ENCODE measurements at places on chromosomes 7 and 10.

DNA sequence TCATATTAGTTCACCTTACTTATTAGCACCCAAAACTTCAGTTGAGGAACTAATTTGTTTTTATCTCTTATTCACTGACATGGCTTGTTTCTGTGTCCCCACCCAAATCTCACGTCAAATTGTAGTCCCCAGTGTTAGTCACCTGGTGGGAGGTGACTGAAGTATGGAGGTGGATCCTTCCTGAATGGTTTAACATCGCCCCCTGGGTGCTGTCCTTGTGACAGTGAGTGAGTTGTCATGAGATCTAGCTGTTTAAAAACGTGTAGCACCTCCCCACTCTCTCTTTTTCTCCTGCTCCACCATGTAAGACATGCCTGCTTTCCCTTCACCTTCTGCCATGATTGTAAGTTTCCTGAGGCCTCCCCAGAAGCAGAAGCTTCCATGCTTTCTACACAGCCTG, 75.0 kb upstream of the HECTD2 start:
- no peak for DNase-seq

- no peak for DNase-seq
Observed at GRCh38 chr10:11678074-11678793, 63.9 kb upstream of the ECHDC3 start.

GRCh38 chr7:141575164-141575563, 24.0 kb downstream of the AGK start:
- no peak for DNase-seq

- DNase-seq = peak; percentile 24
Observed at GRCh38 chr7:81161451-81162075, 242.7 kb upstream of the SEMA3C start.

DNA sequence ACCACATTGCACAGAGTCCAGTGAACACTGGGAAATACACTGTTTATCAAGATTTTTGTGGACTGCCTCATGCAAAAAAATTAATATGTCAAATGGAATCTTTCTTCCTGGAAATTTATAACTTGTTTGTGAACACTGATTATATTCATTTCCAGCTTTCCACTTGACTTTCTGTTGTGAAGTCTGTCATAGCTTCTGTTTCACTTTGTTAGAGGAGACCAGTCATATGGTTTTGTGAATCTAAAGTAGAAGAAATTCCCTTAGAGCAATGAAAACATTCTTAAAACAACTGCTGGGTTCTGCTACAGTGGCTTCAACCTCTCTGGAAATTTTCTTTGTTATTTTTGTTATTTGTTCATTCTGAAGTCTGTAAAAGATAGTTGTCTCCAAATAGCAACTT, 349.5 kb upstream of the NFE2L3 start:
- no peak for DNase-seq

GRCh38 chr10:79052291-79053080, 16.3 kb upstream of the ZMIZ1 start:
- no peak for DNase-seq

DNA sequence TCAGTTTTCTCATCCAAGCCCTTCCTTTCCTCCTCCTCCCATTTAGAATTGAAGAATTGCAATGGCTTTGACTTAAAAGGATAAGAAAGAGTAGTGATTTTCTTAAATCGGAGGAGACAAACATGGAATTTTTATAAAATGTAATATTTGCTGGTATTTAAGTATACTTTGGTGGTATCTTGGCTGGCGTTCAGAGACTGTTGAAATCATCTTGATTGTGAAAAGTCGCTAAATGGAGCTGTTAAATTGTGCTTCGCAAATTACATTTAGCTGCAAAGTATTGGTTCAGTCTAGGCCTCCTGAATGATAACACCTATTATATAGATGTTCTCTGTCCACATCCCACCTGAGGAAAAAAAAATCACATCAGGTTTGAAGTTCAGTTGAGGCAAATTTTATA, 81.8 kb downstream of the ARID5B start:
- no peak for DNase-seq

DNA sequence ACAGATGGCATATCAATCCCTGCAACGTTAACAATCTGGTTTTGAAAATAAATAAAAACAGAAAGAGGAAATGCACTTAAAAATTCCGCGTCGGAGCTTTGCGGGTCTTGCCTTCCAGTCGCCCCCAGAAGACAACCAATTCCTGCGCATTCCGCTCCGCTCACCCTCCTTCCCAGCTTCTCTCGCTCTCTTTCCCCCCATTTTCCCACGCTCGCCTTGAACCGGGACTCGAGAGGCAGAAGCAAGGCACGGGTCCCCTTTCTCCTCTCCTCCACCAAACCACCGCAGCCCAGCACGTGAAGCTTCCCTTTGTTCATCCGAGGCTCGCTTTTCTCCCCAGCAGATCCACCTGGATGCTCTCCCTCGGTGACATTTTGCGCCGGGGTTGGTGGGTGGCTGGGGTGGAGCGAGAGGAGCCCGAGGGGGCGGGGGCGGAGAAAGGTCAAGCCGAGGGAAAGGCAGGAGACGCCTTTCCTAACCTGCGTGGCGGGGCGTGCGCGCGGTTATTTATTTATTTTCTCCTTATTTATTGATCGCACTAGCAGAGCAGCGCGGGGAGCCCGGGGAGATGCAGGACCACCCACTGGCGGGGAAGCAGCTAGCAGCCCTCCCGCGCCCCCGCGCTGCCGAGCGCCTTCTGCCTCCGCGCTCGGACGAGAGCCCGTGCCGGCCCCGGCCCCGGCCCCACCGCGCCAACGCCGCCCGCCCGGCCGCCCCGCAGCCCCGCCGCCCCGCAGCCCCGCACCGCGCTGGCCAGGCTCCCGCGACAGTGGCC, at the start of gene KCND2:
TSS of gene KCND2 (plus strand) at position 475 of the 775 bp plus-strand sequence.
- no peak for DNase-seq

GRCh38 chr7:5598769-5599371, 175.2 kb upstream of the TNRC18 start:
- DNase-seq = no peak

DNA sequence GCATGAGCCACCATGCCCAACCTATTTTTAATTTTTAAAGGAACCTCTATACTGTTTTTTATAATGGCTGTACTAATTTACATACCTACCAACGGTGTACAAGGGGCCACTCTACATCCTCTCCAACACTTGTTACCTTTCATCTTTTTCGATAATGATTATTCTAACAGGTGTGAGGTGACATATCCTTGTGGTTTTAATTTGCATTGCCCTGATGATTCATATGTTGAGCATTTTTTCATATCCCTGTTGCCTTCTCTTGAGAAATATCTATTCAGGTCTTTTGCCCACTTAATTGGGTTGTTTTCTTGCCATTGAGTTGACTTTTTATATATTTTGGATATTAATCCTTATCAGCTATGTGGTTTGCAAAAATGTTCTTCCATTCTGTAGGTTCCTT, 167.0 kb downstream of the CTTNBP2 start:
- DNase-seq = no peak

DNA sequence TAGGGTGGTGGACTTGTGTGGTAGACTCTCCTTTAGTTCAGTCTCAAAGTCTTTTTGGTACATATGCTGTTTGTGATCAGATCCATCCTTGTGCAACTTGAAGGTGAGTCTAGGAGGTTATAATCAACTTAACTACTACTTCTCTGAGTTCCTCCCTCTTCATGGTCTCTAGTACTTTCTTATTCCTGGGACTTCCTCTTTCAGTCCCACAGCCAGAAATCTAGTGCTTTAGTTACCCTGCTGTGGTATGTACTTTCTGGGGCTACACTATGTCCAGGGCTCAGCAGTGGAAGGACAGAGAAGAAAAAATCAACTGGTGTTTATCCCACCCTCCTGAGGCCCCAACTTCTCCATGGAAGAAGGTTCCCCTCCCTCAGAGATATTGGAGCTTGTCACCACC, 19.4 kb upstream of the ATAD1 start:
- DNase-seq = no peak
